Brain (organoid and tissue), 16 donors: ENCODE measurements at places on chromosomes 6 and 20. TPM values are rescaled to one million over a fixed set of nuclear protein-coding genes. Genes with fewer than 3 reads are reported as not detected.
A peak's percentile ranks its signal among the peaks of the same experiment; 100 is the strongest.

DNA sequence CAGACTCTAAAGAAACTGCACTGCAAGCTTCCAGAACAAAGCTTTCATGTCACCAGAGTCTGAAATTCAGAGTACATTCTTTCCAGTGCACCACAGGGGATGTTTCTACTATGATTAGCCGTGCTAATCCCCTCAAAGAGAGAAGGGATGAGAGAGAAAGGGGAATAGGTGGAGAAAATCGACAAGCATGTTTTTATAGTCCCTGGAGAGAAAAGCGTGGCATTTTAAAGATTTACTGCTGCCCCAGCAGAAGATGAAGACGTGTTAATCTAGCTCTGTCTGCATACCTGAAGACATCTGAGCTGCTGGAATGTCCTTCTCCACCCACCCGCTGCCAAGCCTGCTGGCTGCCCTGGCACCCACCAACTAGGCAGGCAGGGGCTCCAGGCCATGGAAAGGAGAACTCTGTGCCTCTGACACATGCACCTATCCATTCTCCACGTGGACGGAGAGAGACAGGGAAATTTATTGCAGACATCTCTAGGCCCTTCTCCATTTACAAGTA lies 4.1 kb downstream of the MYLK4 start:
- peak; percentile 91 for DNase-seq

DNA sequence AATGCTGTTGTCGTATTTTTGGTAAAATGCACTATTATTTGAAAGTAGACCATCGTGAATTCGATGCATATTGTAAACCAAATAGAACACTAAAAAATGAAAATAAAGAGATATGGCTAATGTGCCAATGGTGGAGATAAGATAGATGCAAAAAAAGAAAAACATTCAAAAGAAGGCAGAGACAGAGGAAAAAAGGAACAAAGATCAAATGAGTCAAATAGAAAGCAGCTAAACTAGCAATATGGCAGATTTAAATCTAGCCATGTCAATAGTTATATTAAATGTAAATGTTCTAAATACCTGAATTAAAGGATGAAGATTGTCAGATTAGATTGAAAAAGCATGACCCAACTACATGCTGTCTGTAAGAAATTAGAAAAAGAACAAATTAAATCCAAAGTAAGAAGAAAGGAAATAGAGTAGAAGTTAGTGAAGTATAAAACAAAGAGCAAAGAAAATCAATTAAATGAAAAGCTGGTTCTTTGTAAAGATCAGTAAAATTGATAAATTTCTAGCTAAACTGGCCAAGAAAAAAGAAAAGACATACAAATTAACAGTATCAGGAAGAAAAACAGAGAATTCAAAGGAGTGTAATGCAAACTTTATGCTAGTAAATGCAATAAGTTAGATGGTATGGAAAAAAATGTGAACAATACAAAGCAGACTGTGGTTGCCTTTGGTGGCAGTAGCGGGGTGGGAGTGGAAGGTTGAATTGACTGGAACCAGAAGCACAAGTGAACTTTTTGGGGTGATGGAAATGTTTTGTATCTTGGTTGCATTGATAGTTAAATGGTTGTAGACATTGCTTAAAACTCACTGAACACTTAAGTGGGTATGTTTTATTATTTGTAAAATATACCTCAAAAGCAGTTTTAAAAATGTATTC lies 44.8 kb downstream of the PTPN1 start:
- DNase-seq: no peak

GRCh38 chr6:89260832-89261231 lies 43.7 kb upstream of the GABRR1 start:
- DNase-seq: peak; percentile 20

- DNase-seq: no peak
Observed at GRCh38 chr6:85283436-85283835, 166.4 kb upstream of the NT5E start.

GRCh38 chr6:159513074-159513720 lies 179.8 kb downstream of the SOD2 start:
- DNase-seq: no peak

GRCh38 chr6:137737836-137738596 lies 129.0 kb upstream of the TNFAIP3 start:
- no peak for DNase-seq

- no peak for DNase-seq
Observed at GRCh38 chr6:157455731-157456523, 74.9 kb downstream of the ZDHHC14 start.

TBX18 gene
- polyA plus RNA-seq: 1.4 TPM

DNA sequence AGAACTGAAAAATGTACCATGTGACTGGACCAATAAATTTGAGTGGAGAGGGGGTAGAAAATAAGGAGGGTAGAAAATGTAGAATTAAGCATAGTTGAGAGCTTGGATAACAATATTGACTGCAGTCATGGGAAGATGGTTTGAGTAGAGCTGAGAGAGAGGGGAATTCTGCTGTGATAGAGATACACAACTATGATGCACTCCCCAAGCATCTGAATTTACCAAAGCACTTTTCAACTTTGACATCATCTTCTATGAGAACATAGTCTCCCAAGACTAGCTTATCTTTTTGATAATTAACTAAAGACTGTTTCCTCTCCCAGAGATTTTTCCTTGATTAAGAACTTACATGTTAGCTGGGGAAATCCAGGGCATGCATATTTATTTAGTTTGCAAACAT lies 103.1 kb downstream of the TNFRSF21 start:
- no peak for DNase-seq

HUS1B gene
- polyA plus RNA-seq: not detected

FAM209B gene
- polyA plus RNA-seq: not detected

RBPJL gene
- not detected for polyA plus RNA-seq

XKR7 gene
- polyA plus RNA-seq: 16.0 TPM

DNA sequence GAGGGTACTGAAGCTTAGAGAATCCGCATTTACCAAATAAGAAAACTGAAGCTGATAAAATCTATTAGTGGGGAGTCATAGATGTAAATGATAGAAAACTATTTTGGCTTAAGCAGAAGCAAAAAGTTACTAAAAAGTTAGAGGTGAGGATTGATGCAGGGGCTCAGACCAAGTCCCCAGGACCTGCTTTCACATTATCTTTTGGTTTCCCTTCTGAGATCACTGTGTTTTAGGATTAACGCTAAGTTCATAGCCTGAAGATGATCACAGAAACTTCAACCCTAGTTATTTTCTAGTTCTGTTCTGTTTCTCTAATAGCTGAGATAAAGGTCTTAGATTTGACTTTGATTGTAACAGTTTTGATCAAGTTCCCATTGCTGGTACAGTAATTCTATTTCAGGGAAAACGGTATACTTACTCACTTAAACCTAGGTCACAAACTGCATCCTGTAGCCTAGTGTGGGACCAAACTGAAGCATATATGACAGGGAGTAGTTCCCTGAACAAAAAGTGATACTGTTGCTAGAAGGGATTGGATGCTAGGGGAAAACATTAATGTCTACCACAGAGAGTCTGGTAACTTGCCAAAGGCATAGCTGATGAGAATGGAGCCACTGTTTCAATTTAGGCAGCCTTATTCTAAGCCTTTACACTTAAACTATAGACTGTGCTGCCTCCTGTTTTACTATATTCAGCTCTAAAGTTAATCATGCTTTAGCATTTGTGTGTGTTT lies 13.1 kb downstream of the CYB5R4 start:
- peak; percentile 18 for DNase-seq

DNA sequence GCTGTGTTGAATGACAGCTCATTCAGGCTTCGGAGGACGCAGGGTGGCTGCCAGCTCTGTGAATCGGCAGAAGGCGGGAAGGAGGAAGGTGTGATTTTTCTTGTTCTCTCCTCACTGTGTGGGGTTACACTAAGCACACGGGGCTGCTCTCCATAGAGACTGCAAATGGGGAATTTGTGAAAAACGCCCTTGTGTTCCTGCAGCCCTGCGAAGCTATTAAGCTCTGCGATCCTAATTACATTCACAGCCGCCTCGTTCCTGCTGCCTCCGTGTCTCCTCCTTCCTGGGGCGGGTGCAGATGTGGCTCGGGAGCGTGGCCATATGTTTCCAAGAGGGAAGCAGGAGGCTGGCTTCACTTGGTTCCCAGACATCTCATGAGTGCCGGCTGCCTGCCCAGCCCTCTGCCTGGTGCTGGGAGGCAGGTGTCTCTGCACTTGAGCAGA lies 124.0 kb downstream of the TOX2 start:
- DNase-seq: peak; percentile 95

DNA sequence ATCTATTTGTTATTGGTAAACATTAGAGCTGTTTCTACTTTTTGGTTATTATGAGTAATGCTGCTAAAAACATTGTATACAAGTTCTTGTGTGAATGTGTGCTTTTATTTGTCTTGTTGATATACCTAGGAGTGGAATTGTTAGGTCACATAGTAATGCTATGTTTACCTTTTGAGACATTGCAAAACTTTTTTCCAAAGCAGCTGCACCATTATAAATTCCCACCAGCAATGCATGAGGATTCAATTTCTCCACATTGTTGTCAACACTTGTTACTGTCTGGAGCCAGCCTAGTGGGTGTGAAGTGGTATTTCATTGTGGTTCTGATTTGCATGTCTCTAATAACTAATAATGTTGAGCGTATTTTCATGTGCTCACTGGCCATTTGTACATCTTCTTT lies 145.9 kb downstream of the CCDC170 start:
- DNase-seq: no peak

DNA sequence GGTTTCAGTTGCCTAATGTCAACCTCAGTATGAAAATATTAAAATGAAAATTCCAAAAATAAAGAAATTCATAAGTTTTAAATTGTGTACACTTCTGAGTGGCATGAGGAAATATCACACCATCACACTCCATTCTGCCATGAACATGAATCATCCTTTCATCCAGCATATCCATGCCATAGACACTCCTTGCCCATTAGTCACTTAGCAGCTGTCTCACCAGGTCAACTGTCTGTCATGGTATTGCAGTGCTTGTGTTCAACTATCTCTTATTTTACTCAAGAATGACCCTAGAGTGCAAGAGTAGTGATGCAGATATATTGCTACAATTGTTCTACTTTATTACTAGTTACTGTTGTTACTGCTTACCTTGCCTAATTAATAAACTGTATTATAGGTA lies 712.4 kb downstream of the EPHA7 start:
- no peak for DNase-seq

- DNase-seq: no peak
Observed at GRCh38 chr20:37741055-37741454, 47.2 kb downstream of the CTNNBL1 start.

PNLDC1 gene
- polyA plus RNA-seq: 0.36 TPM

DNA sequence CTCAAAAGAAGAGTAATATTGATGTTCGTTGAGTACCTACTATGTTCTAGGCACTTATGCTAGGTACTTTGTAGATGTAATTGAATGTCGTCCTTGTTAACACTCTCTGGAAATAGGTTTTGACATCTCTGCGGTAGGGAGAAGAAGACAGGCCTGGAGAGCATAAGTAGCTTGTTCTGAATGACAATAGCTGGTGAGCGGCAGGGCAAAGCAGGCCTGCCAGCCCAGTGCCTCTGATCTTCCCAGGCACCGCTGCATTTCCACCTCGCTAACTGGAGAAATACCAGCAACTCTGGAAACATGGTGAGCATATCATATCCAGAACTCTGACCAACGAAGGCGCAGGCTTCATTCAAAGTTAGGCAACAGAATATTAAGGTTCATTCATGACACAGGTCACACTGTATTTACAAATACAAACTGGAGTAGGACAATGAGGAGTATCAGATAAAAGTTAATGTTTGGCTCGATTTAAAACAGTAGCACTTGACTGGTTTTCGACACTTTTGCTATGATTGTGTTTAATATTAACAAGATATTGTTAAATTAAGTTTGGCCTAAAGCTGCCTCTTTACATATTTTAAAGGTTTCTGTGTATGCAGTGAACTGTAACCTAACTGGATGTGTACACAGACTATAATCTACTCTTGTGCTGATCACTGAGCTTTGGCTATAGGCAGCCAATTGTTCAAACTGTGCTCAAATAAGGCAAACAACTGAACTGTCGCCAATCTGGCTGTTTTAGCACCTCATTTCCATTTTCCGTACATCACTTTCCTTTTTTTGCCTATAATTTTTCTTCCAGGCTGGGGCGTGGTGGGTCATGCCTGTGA lies 54.1 kb downstream of the PPP1R3G start:
- no peak for DNase-seq

CGA gene
- not detected for polyA plus RNA-seq

- peak; percentile 45 for DNase-seq
Observed at GRCh38 chr20:48531505-48531904, 296.3 kb downstream of the PREX1 start.

DNA sequence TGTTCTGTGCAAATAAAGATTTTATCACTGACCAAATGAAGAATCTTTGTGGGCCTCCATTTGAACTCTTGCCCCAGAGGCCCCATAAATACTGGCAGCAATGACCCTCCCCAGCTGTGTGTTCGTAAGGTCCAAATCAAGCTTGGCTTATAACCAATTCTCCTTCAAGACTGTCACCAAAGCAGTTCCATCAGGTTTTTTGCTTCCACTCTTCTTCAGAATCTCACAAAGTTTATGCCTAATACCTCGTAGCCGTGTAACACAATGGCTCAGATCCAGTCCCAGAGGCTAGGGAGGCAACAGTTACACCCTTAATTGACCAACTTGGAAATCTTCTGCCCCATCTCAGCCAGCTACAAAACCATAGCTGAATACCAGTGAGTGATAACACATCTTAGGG lies 120.5 kb downstream of the HIVEP2 start:
- DNase-seq: no peak

MCUR1 gene
- polyA plus RNA-seq: 19.8 TPM

GRCh38 chr6:134575221-134575620 lies 257.3 kb upstream of the SGK1 start:
- no peak for DNase-seq

- peak; percentile 31 for DNase-seq
Observed at GRCh38 chr6:153210083-153210482, 79.0 kb upstream of the RGS17 start.

C6orf132 gene
- polyA plus RNA-seq: 0.34 TPM

GRCh38 chr6:162917506-162917905 lies 189.7 kb downstream of the PACRG start:
- no peak for DNase-seq

OOEP gene
- not detected for polyA plus RNA-seq

DNA sequence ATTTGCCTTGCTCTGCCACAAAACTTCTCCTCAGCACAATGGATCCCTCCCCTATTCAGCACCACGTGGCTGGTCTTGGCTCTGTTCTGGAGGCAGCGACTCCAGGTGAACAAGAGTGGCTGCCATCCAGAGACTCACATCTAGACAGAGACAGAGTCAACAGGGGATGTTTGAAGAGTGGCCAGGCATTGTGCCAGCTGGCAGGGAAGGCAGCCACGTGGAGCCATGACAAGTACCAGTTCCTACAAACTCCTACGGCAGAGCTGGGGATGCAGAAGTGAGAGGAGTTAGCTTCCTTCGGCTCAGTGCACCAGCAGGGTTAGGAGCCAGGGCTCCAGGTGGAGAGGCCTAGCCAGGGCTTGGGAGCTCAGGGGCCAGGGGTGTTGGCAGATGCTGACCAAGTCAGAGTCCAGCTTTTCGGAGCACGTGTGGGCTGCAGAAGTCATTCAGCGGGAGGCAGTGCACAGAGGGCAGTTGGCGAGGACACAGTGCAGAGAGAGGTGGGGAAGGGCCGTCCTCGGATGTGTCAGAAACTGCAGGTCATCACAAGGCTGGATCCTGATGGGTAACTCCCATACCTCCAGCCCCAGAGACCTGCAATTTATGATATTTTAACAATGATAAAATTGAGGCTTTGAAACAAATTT lies 171.7 kb upstream of the PDE10A start:
- DNase-seq: peak; percentile 75

CLPSL1 gene
- not detected for polyA plus RNA-seq
